ENCODE measurements at places on chromosomes 1 and 21.

DNA sequence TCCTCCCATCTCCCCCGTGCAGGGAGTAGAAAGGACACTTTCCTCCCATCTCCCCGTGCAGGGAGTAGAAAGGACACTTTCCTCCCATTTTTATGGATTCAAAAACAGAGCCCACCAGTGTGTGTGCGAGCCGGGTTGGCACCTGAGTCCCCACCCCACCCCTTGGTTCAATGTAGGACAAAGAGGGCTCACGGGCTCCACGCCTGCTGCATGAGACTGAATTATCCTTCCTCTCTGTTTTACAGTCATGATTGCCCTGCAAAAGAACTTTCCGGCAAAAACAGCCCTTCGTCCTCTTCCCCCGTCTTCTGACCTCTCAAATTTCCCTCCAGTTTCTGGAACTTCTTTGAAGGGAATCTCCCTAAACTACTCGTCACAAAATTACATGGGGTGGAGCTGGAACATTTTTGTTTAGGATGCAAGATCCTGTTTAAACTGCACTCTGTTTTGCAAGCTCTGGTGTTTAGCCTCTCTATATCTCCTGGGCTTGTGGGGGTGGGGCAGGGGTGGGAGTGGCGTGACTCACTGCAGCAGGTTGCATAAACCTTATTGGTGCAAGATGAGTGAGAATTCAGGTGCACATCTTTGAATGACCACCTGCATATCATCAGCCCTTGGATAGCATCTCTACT lies 99.8 kb downstream of the PSMG1 start:
- no peaks in the 10 kb centered on the region for H3K36me3 ChIP-seq
- H3K4me3 ChIP-seq = no peak overlapping the region
- H3K27me3 ChIP-seq = no peaks in the 10 kb centered on the region
- no peak for DNase-seq

DNA sequence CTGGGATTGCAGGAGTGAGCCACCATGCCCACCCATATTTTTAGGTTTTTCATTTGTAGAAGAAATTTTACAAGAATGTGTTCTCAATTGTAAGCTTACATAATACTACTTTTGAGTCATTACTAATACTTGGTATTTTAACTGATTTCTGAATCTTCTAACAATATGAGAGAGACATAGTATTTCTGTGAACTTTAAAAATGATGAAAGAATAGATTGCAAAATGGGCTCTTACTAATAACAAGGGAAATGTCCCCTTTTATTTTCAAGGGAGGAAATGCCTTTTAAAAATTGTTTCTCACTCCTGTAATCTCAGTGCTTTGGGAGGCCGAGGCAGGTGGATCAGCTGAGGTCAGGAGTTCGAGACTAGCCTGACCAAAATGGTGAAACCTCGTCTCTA lies 5.9 kb downstream of the AGO3 start:
- DNase-seq = no peak
- H3K27me3 ChIP-seq = no peaks in the 10 kb centered on the region
- H3K27ac ChIP-seq = no peak overlapping the region
- H3K4me3 ChIP-seq = no peak overlapping the region
- H3K36me3 ChIP-seq = no peaks in the 10 kb centered on the region

GRCh38 chr1:204102029-204102611 lies 29.2 kb downstream of the SOX13 start:
- peak overlapping the region; percentile 8 for H3K27ac ChIP-seq
- no peaks in the 10 kb centered on the region for H3K36me3 ChIP-seq
- no peak for DNase-seq

- no peaks in the 10 kb centered on the region for H3K4me1 ChIP-seq
- H3K27ac ChIP-seq = no peak overlapping the region
- no peaks in the 10 kb centered on the region for H3K27me3 ChIP-seq
- no peaks in the 10 kb centered on the region for H3K36me3 ChIP-seq
- H3K4me3 ChIP-seq = no peak overlapping the region
- no peak for DNase-seq
Measured at GRCh38 chr1:170630977-170631376, 33.0 kb upstream of the PRRX1 start.

DNA sequence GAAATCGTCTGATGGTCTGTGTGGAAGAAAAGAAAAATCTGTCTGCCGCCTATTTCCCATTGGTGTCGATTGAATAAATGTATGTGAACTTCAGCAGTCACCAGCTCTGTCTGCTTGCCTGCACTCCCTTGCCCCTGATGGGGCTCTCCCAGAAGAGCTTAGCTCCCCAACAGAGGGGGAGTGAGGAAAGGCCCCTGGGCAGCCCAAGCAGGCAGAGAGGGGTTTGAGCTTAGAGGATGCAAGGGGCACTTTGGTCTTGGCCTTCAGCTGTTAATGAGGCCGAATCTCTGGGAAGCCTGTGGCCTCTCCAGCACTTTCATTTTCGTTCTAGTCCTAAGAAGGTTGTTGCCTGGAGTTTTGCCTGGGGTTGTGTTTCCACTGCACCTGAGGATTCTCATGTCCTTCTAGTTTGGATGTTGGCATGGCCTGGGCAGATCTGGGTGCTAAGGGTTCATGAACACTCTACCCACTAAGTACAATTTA lies 2.8 kb downstream of the FOXD2 start:
- H3K4me1 ChIP-seq = no peaks in the 10 kb centered on the region
- no peak overlapping the region for H3K4me3 ChIP-seq
- DNase-seq = no peak
- H3K27ac ChIP-seq = no peak overlapping the region

DNA sequence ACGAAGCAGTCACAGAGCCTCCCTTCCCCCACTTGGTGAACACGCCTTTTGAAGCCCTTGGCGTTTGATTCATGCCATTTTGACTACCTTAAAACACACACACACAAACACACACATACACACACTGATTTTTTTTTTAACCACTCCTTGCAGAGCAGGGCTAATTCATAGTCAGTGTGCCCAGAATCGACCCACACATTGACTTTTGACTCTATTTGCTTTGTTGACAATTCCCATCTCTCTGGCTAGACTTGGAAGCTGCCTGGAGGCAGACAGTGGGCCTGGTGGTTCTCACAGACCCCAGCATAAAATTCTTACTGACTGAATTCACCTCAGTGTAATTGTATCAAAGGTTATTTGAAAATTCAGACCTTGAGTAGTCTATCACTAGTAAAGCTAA lies 30.3 kb downstream of the CAPN8 start:
- no peak for DNase-seq
- no peak overlapping the region for H3K27ac ChIP-seq
- no peaks in the 10 kb centered on the region for H3K36me3 ChIP-seq
- no peaks in the 10 kb centered on the region for H3K27me3 ChIP-seq

Data from sigmoid colon (tissue), 7 donors.